ENCODE measurements at places on chromosomes 6 and 20.

DNA sequence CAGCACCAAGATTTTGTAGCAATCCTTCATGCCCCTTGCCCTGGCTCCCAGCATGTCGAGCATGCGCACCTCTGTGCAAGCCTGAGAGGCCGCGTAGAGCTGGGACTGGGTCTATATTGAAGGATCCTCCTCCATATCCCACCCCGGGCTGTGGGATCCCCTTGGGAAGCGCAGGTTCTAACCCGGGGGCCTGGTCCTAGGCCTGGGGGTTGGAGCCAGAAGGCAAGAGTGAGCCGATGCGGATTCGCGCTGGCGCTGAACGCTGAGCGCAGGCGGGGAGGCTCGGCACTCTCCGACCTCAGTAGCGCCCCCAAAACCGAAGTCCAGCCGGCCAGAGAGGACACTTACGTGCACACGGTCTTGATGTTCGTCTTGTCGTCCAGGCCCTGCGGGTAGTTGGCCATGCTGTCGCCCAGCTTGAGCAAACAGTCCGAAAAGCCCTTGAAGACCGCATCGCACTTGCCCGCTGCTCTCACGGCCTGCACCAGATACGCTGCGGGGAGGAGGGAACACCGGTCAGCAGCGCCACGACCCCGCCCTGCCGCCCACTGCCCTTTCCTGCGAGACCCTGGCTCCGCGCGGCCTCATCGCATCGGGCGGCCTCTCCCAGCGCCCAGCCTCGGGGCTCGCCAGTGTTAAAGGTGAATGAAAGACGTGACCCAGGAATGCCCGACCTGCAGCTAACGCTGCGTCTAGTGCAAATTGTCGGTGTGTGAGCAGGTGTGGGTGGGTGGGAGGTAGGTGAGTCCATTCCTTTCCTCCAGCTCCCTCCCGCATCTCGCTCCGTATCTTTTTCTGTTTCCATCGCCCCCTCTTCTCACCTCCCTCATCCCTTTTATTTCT, 4.5 kb downstream of the NRN1 start:
- no peak overlapping the region for H3K4me3 ChIP-seq
- peak overlapping the region; percentile 91 for H3K27ac ChIP-seq
- H3K36me3 ChIP-seq = peaks cover 22% of the 10 kb centered on the region
- peaks cover 47% of the 10 kb centered on the region for H3K27me3 ChIP-seq
- peaks cover 24% of the 10 kb centered on the region for H3K4me1 ChIP-seq

DNA sequence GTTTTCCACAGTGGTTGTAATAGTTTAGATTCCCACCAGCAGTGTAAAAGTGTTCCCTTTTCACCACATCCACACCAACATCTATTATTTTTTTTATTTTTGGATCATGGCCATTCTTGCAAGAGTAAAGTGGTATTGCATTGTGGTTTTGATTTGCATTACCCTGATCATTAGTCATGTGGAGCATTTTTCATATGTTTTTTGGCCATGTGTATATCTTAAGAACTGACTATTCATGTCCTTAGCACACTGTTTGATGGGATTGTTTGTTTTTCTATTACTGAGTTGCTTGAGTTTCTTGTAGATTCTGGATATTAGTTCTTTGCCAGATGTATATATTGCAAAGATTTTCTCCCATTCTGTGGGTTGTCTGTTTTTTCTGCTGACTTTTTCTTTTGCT, 820.1 kb downstream of the TENT5A start:
- no peaks in the 10 kb centered on the region for H3K36me3 ChIP-seq
- no peaks in the 10 kb centered on the region for H3K27me3 ChIP-seq
- DNase-seq = no peak
- no peak overlapping the region for H3K4me3 ChIP-seq
- no peaks in the 10 kb centered on the region for H3K4me1 ChIP-seq

DNA sequence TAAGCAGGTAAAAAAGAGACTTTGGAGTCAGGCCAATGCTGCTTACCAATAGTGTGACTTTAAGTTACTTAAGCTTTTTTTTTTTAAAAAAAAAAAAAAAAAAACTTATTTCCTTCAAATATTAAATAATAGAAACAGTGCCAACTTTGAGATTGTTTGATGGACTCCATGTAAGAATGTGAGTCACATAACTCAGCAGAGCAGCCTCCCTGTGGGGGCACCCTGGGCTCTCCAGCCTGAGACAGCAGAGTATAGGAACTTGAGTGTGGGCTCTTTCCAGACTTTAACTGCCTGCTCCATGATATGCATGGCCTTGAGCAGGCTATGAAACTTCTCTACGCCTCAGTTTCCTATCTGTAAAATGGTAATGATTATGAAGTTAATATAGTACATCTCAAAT, 113.3 kb upstream of the SAMD5 start:
- peaks cover 9% of the 10 kb centered on the region for H3K4me1 ChIP-seq
- no peak overlapping the region for H3K27ac ChIP-seq
- peaks cover 8% of the 10 kb centered on the region for H3K27me3 ChIP-seq
- no peak for DNase-seq
- no peaks in the 10 kb centered on the region for H3K36me3 ChIP-seq

GRCh38 chr6:30283761-30284160, 43.0 kb upstream of the TRIM39 start:
- no peaks in the 10 kb centered on the region for H3K4me1 ChIP-seq
- no peak overlapping the region for H3K4me3 ChIP-seq
- H3K27me3 ChIP-seq = no peaks in the 10 kb centered on the region
- DNase-seq = no peak

DNA sequence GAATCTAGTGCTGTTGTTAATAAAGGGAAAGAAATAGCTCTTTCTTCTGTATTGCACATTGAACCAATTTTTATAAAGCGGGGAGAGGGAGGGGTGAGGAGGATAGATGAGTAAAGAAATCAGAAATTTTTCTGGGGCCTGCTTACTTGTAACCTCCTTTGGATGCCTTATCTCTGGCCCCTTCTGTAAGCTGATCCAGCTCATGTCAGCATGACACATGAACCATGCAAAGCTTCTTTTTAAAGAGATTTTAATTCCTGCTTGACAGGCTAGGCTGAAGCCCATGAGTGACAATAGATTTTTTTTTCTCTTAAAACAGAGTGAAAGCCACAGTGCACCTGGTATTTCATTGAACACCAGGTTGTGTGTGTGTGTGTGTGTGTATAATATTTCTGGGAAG, 325.3 kb downstream of the PRL start:
- no peaks in the 10 kb centered on the region for H3K27me3 ChIP-seq
- H3K27ac ChIP-seq = no peak overlapping the region
- no peaks in the 10 kb centered on the region for H3K4me1 ChIP-seq
- DNase-seq = no peak
- H3K36me3 ChIP-seq = no peaks in the 10 kb centered on the region

- peak overlapping the region; percentile 89 for H3K4me3 ChIP-seq
- no peaks in the 10 kb centered on the region for H3K27me3 ChIP-seq
Observed at GRCh38 chr6:32175322-32175710, 568 bp downstream of the AGPAT1 start.

GRCh38 chr6:57302477-57302876, 15.0 kb upstream of the PRIM2 start:
- peaks cover 8% of the 10 kb centered on the region for H3K27me3 ChIP-seq
- no peak for DNase-seq
- H3K4me1 ChIP-seq = no peaks in the 10 kb centered on the region
- no peaks in the 10 kb centered on the region for H3K36me3 ChIP-seq
- no peak overlapping the region for H3K4me3 ChIP-seq

DNA sequence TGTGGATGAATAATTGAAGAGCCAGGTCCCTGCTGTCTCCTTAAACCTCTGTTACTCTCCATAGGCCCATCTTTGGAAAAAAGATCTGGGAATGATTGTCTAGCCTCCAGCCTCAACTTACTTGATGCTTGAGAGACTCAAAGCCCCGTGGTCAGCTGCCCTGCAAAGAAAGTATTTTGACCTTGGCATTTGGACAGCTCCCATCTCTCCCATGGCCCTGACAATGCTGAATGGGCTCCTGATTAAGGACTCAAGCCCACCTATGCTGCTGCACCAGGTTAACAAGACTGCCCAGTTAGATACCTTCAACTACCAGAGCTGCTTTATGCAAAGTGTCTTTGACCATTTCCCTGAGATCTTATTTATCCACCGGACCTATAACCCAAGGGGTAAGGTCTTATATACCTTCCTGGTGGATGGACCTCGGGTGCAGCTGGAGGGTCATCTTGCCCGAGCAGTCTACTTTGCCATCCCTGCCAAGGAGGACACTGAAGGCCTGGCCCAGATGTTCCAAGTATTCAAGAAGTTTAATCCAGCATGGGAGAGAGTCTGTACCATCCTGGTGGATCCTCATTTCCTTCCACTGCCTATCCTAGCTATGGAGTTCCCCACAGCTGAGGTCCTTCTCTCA, 1.6 kb downstream of the ZSWIM1 start:
- no peaks in the 10 kb centered on the region for H3K27me3 ChIP-seq
- H3K4me1 ChIP-seq = peaks cover 24% of the 10 kb centered on the region
- peak overlapping the region; percentile 51 for H3K27ac ChIP-seq
- DNase-seq = no peak
- peak overlapping the region; percentile 70 for H3K4me3 ChIP-seq

GRCh38 chr6:81751388-81752083, 945 bp downstream of the TENT5A start:
- peak overlapping the region; percentile 96 for H3K4me3 ChIP-seq
- peak; percentile 34 for DNase-seq
- peaks cover 5% of the 10 kb centered on the region for H3K27me3 ChIP-seq
- H3K4me1 ChIP-seq = peaks cover 32% of the 10 kb centered on the region

GRCh38 chr6:68901044-68901443, 266.0 kb downstream of the ADGRB3 start:
- DNase-seq = no peak
- H3K4me1 ChIP-seq = no peaks in the 10 kb centered on the region
- peaks cover 2% of the 10 kb centered on the region for H3K36me3 ChIP-seq
- no peak overlapping the region for H3K27ac ChIP-seq

- H3K4me1 ChIP-seq = no peaks in the 10 kb centered on the region
- H3K36me3 ChIP-seq = no peaks in the 10 kb centered on the region
- no peak for DNase-seq
- H3K4me3 ChIP-seq = no peak overlapping the region
- no peaks in the 10 kb centered on the region for H3K27me3 ChIP-seq
- H3K27ac ChIP-seq = no peak overlapping the region
Observed at GRCh38 chr6:32426338-32426737, 13.3 kb upstream of the HLA-DRA start.

- H3K27ac ChIP-seq = peak overlapping the region; percentile 79
- DNase-seq = no peak
- no peaks in the 10 kb centered on the region for H3K27me3 ChIP-seq
- H3K4me3 ChIP-seq = peak overlapping the region; percentile 60
- H3K36me3 ChIP-seq = peaks cover 3% of the 10 kb centered on the region
Observed at GRCh38 chr6:156851454-156851921, 74.3 kb downstream of the ARID1B start.

- no peak for DNase-seq
- H3K4me1 ChIP-seq = no peaks in the 10 kb centered on the region
- no peaks in the 10 kb centered on the region for H3K36me3 ChIP-seq
- no peak overlapping the region for H3K4me3 ChIP-seq
- H3K27ac ChIP-seq = no peak overlapping the region
Observed at GRCh38 chr20:37559312-37560027, 31.8 kb upstream of the BLCAP start.

DNA sequence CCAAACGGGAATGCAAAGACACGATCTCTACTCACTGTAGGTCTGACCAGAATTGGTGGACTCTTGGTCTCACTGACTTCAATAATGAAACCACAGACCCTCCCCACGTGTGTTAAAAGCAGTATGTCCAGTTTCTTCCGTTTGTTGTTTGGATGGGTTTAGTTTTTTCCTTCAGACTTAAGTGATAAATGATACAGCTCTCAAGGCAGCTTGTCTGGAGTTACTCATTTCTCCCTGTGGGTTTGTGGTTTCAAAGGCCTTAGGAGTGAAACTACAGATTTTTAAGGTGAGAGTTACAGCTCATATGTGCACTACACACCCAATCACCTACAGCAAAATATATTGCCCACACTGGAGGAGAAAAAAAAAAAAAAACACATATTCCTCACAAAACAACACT, 86.7 kb upstream of the STMND1 start:
- no peak for DNase-seq
- H3K27ac ChIP-seq = no peak overlapping the region
- H3K27me3 ChIP-seq = peaks cover 9% of the 10 kb centered on the region
- H3K36me3 ChIP-seq = no peaks in the 10 kb centered on the region

DNA sequence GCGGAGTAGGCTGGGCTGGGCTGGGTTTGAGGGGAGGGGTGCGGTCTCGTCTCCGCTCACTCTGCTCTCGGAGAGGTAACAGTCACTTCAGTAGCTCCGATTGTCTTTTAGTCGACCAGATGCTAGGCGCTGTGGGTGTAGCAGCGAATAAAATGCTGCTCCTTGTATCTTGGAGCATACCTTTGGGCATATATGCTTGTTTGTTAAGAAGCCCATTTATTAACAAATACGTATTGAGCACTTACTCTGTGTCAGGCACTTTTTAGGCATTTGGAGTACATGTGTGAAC, 545 bp downstream of the ACTR5 start:
- peak overlapping the region; percentile 95 for H3K4me3 ChIP-seq
- peaks cover 5% of the 10 kb centered on the region for H3K36me3 ChIP-seq
- H3K27ac ChIP-seq = peak overlapping the region; percentile 1

DNA sequence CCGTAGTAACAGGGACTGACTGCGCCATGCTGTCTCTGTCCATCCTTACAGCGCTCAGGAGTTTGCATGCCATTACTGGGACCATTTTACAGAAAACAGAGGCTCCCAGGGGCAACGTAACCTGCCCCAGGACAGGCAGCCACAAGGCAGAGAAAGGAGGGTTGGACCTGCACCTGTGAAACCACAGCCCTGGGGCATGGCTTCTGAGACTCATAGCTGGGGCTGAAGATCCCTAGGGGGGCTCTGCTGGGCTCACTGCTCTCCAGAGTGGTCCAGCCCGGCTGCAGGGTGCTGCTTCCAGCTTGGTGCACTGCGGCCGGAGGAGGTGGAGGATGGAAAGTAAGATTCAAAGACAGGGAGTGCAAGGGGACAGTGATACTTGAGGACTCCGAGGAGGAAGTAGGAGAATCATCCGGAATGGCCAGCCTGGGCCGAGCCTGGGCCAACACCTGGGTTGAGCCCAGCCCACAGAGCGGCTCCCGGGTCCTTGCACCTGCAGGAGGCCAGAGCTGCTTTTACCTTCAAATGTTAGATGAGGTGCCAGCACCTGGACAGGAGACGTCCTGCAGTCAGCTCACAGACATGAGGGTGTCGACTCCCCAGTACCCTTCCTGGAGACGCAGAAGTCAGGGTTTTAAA, 183.2 kb downstream of the CDH4 start:
- H3K4me3 ChIP-seq = no peak overlapping the region
- no peaks in the 10 kb centered on the region for H3K4me1 ChIP-seq
- no peak overlapping the region for H3K27ac ChIP-seq

- H3K36me3 ChIP-seq = peaks cover 4% of the 10 kb centered on the region
- no peak overlapping the region for H3K27ac ChIP-seq
- H3K27me3 ChIP-seq = no peaks in the 10 kb centered on the region
- H3K4me1 ChIP-seq = peaks cover 13% of the 10 kb centered on the region
Observed at GRCh38 chr6:26483727-26484126, 16.4 kb upstream of the BTN1A1 start.

GRCh38 chr20:51481341-51481914, 61.1 kb downstream of the NFATC2 start:
- H3K4me3 ChIP-seq = peak overlapping the region; percentile 38
- H3K4me1 ChIP-seq = peaks cover 36% of the 10 kb centered on the region
- peak overlapping the region; percentile 21 for H3K27ac ChIP-seq
- peaks cover 35% of the 10 kb centered on the region for H3K36me3 ChIP-seq
